ENCODE measurements at places on chromosomes 1 and 21.

- no peak for DNase-seq
Observed at GRCh38 chr1:5811419-5811818, 180.8 kb downstream of the NPHP4 start.

- no peak for DNase-seq
Observed at GRCh38 chr1:55155522-55155921, 59.6 kb downstream of the USP24 start.

DNA sequence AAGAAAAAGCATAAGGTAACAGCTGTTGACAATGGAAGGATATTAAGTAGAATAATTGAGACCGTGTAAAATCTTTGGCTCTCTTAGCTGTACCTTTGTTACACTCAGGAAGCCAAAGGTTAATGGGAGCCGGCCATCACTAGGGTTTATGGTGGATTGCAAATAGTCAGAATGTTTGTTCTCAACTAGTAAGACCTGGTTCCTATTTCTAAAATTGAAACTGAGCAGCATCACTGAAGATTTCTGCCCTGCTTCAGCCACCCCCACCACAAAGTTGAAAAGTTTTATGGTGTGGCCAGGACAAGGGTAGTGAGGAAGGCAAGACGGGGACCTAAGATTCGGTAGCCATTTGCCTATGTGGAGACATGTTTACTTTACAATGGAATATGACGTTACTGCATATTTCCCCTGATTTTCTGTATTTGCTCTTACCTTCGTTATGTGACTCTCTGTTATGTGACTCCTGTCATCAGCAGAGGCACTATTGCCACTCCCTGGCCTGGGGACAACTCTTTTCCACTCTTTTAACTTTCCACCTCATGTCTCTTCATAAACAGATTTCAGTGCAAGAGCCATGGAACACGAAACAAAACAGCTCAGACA is 41.4 kb upstream of the KIF1B start:
- no peak for DNase-seq

- no peak for DNase-seq
Observed at GRCh38 chr21:41112740-41113692, 54.9 kb upstream of the BACE2 start.

DNA sequence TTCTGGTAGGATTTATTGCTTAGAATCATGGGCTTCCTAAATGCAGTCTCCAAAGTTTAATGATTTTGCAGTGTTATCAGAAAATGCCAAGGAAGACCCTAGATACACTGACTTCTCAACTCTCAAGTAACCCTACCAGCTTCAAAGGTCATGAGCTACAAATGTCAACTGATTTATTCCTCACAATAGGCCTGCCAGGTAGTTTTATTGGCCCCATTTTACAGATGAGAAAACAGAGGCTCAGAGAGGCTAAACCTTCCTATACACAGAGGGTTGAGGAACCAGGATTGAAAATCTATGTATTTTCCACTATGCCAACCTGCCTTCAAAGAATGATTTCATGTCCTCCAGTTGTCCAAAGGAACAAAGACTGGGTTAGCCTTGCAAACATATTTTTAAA is 384.4 kb upstream of the POU3F1 start:
- DNase-seq, result no peak

GRCh38 chr1:221532071-221532773 is 209.7 kb downstream of the DUSP10 start:
- no peak for DNase-seq

DNA sequence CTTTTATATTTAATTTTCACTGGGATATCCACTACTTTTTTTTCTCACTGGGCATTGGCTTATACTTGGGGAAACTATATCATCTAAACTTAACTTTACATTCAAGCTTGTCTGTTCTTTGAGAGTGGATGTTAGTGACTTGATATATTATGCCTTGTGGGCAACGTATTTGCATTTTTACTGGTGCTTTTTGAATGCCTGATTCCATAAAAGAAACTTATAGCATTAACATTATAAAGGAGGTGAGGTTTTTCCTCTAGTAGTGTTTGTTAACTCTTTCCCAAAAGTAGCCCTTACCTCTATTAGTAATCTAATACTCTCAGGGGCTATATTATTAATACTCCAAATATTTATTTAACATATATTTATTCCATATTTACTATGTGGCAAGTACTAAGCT is 416.5 kb downstream of the PLA2G4A start:
- DNase-seq, result no peak

- DNase-seq, result no peak
Observed at GRCh38 chr1:162861625-162862024, 650 bp upstream of the CCDC190 start.

DNA sequence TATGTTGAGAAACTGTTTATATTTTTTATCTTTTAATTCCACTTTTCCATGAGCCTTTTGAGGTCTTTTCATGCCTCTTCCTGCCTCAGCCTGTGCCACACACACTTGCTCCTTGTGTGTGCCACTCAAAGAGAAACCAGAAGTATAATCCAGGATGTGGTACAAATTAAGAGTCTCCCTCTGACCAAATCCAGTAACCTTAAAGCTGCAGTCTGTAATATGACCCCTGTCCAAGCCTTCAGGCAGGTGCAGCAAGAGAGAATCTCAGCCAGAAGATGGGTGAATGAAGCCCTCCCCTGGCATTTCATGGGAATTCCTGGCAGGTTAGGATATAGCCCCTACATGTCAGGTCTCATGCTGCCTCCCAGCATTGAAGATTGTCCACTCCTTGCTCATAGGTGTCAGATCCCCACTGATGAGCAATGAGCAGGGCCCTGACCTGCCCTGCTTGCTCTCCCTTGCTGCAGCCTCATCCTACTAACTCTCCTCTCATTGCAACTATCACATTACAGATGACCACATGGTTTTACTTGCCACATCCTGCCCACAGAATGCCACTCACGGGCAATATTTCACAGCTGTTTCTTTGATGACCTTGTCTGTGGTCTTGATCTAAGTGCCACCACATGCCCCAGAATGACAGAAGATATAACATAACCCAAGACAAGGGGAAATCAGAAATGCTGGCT is 169.3 kb downstream of the SEC16B start:
- no peak for DNase-seq

GRCh38 chr1:36097693-36098585 is 9.2 kb downstream of the ADPRS start:
- DNase-seq, result no peak

- DNase-seq, result no peak
Observed at GRCh38 chr1:82920418-82921248, 1078.3 kb downstream of the TTLL7 start.

DNA sequence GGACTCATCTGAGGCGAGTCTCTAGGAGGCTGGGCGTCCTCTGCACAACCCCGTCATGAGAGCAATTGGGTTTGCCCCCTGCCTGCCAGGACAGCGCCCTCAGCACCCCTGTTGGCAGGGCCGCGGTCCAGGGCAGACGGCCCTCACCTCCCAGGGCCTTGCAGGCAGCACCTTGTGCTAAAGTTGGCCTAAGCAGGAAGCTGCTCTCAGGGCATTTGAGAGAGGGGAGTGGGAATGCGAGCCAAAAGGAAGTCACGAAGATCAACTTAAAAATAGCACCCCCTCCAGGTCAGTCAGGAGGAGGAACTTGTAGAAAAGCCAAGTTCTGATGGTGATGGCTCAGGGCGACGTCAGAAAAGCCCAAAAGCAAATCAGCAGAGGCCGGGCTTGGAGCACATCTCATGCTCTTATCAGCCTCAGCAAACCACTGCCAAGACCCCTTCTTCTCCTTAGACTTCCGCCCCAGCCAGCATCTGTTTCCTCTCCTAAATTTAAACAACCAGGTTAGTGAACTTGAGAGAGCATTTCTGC is 12.6 kb upstream of the ADORA3 start:
- DNase-seq, result no peak
